ENCODE measurements at places on chromosomes 2 and 18. TPM values are rescaled to one million over a fixed set of nuclear protein-coding genes. Genes with fewer than 3 reads are reported as not detected.

Gene KCNJ3
- not detected for polyA plus RNA-seq

Gene CDK5R2
- not detected for polyA plus RNA-seq

GRCh38 chr2:172084645-172085459 is 455 bp upstream of the DLX1 start:
- DNase-seq = peak; percentile 62

GRCh38 chr2:53422979-53423378 is 344.6 kb upstream of the CHAC2 start:
- DNase-seq = no peak

DNA sequence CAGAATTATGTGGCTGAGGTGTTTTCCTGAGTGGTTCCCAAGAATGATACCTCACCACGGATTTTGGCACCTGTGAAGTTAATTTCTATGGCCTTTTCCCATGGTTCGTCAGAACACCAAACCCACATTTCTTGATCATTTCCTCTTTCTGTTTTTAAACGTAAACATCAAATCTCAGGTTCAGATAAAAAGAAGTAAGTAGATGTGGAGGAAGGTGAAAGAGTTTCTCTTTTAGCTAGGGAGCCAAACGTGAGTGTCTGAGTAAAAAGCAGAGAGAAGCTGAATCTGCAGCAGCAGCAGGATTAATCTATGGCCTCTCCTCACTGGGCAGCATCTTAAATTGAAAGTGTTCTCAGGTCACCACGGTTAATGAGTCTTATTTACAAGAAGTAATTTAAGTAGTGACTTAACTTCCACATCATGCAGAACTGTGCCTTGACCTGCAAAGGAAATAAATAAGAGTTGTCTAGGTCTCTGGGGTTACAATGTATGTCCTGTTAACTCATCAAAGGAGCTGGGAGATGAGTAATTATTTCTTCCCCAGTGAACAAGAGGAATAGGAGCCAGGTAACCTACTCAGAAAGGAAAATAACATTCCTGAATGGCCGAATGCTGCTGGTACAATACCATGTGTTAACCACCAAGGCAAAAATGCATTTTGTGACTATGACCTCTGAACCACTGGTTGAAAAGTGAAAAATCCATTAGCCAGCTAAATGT is 139.6 kb upstream of the NETO1 start:
- DNase-seq = no peak

DNA sequence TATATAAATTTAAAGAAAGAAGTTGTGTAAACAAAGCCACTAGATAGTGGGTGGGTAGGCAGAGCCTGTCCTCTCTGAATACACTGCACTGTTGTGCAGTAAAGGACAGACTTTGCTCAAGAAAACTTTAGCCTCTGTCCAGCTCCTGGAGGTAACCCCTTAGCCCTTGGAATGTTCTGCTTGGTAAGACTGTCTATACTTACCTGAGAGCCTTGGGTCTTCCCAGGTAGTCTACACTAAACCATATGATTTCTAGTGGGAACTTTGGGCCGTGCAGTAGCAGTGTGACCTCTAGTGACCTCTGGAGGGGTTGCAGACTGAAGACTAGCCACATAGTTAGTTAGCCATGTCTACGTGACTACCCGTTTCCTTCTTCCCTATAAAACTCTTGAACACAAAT is 678.3 kb upstream of the NRXN1 start:
- DNase-seq = no peak

DNA sequence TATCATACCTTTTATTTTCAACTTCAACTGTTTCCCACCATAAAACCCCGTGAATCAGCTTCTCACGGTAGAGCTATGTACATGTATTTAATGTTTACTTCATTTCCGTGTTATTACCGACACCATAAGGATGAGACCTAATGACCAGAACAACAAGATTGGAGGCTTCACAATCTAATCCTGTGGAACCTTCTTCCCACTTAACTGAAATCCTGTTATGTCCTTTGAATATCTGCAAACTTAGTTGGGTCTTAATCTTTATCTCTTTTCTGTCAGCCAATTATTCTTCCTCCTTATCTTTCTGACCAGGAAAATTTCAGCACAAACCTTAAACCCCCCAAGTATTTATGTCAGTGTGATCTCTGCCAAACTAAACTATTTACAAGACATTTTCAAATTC is 214.4 kb downstream of the TMX3 start:
- no peak for DNase-seq

- no peak for DNase-seq
Observed at GRCh38 chr2:70554338-70554892, 789 bp upstream of the TGFA start.

- DNase-seq = no peak
Observed at GRCh38 chr2:119646149-119646548, 32.9 kb upstream of the TMEM177 start.

GRCh38 chr2:130873700-130874346 is 37.1 kb downstream of the ARHGEF4 start:
- DNase-seq = peak; percentile 58

- no peak for DNase-seq
Observed at GRCh38 chr2:61328707-61329251, 142.1 kb downstream of the USP34 start.

Measured in immature natural killer cell (primary cell).